ENCODE measurements at places on chromosomes 3 and 15. TPM values are rescaled to one million over a fixed set of nuclear protein-coding genes. Genes with fewer than 3 reads are reported as not detected.

KBTBD13 gene
- 0.63 TPM for total RNA-seq

CFAP91 gene
- not detected for total RNA-seq

CCRL2 gene
- total RNA-seq: 0.41 TPM

- DNase-seq: no peak
These were observed 260.2 kb downstream of the CGGBP1 start for GRCh38 chr3:87798567-87798947.

GRCh38 chr3:77693147-77693546 is 653.2 kb downstream of the ROBO2 start:
- no peak for DNase-seq

DNA sequence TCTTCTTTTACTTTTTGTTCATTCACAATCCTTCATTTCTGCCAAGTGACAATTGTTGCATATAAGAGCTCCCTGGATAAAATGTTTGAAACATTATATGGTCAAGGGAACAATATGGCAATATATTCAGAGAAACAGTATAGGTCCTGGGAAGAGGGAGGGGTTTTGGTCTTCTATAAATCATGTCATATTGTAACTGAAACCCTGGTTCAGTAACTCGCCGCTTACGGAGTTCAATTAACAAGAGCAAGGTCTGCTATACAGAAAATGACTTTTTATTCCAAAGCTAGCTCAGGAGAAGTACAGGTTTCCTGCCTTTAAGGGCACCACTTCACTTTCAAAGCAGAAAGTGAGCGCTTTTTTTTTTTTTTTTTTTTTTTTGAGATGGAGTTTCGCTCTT is 522.1 kb upstream of the TGFBR2 start:
- no peak for DNase-seq

GRCh38 chr15:88982304-88982945 is 69.2 kb upstream of the MFGE8 start:
- peak; percentile 40 for DNase-seq

DNA sequence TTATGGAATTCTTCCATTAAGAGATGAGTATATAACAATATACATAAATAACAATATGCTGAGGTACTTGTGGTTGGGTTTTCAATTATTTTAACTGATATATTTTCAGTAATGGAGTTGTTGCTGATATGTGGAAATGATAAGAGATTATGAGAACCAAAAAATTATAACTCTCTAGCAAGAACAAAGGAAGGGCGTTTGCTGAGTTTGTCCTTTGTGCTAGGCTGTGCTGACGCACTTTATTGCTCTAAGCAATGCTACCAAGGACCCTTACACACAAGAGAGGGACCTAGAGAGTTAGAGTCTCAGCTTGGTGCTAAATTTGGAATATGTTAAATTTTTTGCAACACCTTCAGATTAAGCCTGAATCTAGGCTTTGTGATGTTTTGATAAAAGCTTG is 24.1 kb downstream of the CFAP91 start:
- DNase-seq: no peak

GRCh38 chr3:149753717-149754116 is 1.4 kb upstream of the COMMD2 start:
- no peak for DNase-seq

- no peak for DNase-seq
These were observed 148.1 kb upstream of the UMPS start for GRCh38 chr3:124582196-124582595.

GRCh38 chr15:95409211-95409610 is 921.3 kb upstream of the NR2F2 start:
- no peak for DNase-seq

GRCh38 chr3:188077160-188077799 is 76.7 kb upstream of the LPP start:
- no peak for DNase-seq
